HFF-Myc (cell line): ENCODE measurements at places on chromosomes 12 and 14.
A peak's percentile ranks its signal among the peaks of the same experiment; 100 is the strongest.

DNA sequence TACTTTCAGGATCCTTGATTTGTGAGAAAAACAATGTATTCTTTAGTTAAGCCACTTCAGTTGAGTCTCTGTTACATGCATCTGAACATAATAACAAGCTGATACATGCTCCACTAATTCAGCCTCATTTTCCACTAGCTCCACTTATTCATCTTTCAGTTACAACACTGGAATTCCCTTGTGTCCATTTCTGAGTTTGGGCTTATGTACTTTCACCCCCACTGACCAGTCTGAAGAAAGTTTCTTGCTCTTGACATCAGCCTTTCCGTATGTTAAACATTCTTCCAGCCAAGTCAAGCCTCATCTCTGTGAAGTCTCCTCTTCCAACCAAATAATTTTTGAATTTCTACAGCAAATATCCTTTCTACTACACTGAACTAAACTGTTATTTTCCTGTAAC, 592.5 kb upstream of the NOVA1 start:
- no peak for DNase-seq

DNA sequence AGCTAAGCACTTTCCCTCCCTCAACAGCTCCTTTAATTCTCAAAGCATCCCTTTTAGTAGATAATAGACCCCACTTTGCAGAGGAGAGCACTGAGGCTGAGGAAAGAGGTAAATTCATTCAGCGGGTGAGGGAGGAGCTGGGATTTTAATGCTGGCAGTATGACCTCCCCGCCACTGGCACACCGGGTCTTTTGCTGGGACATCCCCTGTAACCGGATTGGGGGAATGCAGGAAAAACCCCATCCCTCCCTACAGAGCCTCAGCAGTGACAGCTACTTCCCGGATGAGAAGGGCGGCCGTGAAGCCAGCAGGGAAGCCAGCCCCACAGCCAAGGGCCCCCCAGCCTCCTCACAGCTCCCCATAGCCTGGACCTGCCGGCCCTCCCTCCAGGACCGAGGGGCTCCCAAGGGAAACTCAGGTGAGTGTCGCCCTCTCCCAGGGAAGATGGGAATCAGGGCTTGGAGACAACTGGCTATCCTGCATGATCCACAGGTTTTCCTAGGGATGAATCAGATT, 12.1 kb downstream of the ZBTB39 start:
- DNase-seq = no peak

- DNase-seq = no peak
These were observed 239.1 kb downstream of the EGLN3 start for GRCh38 chr14:33711811-33712216.

DNA sequence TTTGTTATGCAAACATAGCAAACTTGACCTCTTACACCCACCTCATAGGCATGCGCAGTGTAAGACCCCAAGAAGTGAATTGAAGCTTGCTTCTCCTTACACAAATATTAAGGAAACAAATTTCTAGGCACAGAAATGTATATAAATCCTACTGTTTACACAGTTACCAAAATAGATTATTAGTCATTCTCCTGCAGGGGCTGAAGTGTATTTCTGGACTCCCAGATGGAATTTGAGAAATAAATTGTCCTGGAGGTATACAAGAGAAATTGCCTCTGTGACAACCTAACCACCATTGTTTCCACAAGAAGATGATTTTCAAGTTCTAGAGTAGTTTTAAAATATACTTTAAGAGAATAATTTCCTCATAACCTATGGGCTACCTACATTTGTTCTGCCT, 656.0 kb upstream of the MDGA2 start:
- DNase-seq = no peak

DNA sequence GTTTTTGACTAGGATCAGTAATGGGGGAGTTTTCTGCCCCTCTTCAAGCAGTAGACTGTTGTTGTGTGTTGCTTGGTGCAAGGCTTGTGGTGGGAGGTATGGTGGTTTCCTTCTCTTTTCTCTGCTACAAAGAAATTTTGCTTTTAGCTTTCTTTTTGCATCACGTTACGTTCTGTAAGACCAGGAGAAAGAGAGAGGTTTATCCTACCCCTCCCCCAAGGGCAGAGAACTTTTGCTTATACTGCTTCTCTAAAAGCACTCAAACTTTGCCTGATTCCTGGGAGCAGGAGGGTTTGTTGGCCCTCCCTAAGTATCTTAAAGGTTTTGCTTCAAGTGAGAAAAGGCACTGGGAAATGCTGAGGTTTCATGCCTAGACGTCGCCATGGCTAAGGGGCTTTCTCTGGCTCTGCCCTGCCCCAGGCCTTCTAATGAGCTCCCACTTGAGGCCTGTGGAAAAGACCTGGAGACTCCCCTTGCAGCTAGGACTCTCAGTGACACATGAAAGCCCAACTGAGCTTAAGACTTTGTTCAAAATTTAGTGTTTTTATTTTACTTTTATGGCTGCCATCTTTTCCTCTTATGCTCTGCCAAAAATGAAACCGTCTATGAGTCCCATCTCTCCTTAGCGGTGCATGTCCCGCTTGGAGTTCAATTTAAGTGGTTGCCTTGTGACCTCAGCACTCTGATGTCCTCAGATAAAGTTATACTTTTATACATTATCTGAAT, 49.2 kb downstream of the EIF2S3B start:
- DNase-seq = no peak

DNA sequence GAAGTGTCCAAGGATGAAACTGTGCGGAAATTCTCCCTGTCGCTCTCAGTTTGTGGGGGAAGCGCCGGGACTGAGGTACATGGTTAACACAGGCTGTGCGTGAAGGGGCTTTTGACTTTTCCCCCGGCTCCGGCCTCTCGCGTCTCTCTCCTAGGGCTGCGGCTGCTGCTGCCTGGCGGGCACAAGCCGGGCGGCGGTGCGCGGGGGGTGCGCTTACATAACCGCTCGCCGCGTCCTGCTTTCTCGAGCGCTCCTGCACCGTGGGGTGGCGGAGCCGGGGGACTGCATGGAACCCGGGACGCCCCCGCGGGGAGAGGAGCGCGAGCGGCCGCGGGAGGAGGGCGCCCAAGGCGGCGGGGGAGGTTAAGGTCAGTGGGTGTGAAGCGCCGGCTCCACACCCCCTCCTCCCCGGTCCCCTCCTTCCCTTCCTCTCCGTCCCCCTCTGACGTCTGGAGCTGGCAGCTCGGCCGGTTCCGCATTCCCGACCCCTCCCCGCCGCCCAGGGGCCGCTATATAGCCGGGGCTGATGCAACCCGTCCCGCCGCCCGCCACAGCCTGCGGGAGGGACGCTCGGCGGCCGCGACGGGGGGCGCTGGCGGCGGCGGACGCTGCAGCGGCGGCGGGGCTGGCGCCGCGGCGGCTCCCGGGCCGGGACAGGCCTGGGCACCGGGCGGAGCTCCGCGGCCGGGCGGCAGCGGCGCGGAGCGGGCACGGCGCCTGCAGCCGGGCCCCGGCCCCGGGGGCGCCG, at the start of gene JDP2:
Gene JDP2 (plus strand): TSS at position 541 of the 748 bp plus-strand sequence. CDS start 9,899 bp downstream, outside the sequence.
- DNase-seq = no peak

DNA sequence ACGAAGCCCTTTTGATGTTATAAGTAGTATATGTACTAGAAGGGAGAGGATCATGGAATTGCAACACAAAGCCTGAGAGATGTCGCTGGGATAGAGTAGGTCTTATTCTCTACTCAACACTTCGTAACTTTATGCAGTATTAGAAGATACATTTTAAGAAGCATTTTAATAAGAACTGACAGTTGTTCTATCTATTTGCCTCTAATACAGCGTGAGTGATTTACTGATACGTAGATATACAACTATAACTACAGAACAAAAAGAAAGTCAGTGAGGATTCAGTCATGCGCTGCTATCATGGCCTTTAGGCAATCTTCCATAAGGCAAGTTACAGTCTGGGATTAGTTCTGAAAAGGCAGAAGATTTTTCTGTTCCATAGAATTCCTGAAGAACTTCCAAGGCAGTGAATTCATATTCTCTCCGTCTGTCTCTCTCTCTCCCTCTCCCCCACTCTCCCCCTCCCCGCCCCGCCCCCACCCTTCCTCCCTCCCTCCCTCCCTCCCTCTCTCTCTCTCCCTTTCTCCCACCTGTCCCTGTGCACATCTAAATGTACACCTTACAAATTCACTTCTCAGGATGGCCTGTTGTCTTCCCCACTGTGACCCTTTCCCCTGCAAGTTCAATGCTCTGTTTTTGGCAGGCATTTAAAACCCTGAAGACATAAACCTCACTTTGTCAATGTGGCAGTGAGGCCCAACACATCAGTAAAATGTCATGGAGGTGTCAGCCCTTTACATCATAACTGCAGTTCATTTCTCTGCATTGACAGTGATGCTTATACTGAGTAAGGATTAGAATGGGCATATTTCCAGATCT, 470.6 kb downstream of the EGLN3 start:
- DNase-seq = no peak

DNA sequence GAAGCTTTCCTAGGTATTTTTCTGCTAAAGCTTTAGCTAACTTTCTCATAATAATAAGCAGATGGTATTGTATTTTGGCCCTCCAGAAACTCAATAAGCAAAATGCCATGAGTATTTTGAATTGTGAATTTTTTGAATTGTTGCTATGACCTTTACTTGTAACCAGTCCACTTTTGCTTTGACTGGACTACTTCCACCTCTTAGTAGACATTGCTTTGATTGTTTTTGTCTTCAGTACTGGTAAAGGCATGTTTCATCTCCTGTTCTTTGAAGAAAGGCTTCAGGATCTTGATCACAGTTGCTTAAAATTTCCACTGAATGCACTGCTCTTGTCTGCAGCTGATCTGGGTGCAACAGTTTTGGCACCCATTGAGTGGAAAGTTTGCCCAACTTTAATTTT, 102.3 kb downstream of the TRMT5 start:
- DNase-seq = peak; percentile 11

DNA sequence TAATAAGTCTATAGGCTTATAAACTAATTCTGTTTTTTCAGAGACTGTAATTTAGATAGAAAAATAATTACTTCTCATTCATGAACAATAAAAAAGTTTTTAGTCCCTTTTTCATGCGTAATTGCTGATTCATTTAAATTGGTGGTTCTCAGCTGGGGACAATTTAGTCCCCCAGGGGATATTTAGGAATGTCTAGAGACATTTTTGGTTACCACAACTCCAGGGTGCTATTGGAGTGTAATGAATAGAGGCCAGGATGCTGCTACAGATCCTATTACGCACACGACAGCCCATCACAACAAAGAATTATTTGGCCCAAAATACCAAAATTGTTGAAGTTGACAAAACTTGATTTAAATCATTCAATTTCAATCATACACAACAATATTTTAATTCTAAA, 22.8 kb upstream of the VCPKMT start:
- DNase-seq = no peak

- DNase-seq = no peak
These were observed 199.5 kb upstream of the CAND1 start for GRCh38 chr12:67069451-67070306.

GRCh38 chr14:52008136-52008535, 18.8 kb downstream of the RTRAF start:
- DNase-seq = no peak

GRCh38 chr12:6604259-6605029, 2.7 kb downstream of the CHD4 start:
- DNase-seq = no peak

DNA sequence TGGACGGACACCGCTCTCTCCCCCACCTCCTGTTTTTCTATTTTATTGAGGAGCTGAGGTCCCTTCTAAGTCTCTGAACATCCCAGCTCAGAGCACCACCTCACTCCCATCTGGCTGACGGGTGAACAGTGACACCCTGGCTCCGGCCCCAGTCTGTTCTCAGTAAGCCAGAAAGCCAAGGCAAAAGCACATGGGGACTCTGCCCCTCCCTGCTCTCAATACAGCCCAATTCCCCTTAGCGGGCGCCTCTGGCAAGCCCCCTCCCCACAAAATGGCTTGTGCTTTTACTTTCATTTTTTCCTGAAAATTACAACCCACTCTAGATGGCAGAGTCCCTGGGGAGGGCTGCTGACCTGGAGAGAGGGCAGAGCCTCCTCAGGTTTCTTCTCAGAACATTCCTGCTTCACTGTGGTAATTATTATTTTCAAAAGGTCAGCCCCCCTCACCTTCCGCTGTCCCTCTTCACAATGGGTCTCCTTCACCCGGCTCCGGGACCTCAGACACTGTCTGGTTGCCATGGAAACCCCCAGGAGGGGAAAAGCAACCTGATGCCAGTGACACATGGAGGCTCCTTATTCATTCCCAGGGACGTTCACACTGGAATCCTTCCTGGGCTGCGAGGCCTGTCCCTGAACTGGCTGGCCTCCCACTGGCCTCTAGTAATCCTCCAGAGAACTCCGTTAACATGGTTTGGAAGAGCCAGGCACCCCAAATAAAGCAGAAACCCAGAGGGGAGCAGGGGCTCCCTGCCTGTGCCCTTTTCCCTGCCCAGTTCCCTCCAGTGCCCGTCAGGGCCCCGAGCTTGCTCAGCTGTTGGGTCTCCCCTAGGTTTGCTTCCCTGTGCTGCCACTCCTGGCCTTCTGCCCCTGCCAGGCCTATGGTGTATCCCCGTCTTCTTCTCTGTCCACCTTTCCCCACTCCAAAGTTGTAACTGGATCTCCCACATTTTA, 15.9 kb downstream of the COL2A1 start:
- no peak for DNase-seq

DNA sequence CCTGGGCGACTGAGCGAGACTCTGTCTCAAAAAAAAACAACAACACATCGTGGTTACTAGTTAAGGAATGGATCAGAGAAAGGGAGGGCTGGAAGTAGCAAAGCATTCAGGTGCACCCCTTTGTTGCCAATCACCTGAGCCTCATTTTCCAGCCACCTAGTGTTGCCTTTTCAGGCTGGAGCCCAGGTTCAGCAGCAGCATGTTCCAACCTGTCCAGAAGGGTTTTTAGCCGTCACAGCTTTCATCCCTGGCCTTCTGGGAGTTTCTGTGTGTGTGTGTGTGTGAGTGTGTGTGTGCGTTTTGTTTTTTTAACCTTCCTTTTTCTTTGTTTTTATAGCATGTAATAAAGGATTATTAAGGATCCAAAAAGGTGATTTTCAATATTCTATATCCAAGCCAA, 121.1 kb upstream of the ATF1 start:
- no peak for DNase-seq

DNA sequence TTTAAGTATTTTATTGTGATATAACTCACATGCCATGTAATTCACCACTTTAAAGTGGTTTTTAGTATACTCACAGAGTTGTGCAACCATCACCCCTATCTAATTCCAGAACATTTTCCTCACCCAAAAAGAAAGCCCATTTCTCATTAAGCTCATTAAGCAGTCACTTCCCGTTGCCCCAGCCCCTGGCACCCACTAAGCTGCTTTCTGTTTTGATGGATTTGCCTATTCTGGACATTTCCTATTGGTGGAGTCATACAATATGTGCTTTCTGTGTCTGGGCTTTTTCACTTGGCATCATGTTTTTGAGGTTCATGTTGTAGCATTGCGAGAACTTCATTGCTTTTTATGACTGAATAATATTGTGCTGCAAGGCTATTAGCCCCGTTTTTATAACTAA, 66.0 kb downstream of the ARL6IP4 start:
- DNase-seq = no peak

- no peak for DNase-seq
These were observed 70.6 kb upstream of the MYF6 start for GRCh38 chr12:80636832-80637231.

GRCh38 chr14:75279153-75279762, 630 bp downstream of the FOS start:
- no peak for DNase-seq

GRCh38 chr12:10957741-10958140, 18.7 kb upstream of the TAS2R14 start:
- DNase-seq = no peak

- no peak for DNase-seq
These were observed 31.9 kb upstream of the RASSF8 start for GRCh38 chr12:25926536-25926935.

GRCh38 chr14:96756745-96757144, 40.4 kb upstream of the VRK1 start:
- DNase-seq = no peak
